ENCODE measurements at places on chromosomes 12 and 14. TPM values are rescaled to one million over a fixed set of nuclear protein-coding genes. Genes with fewer than 3 reads are reported as not detected.
A peak's percentile ranks its signal among the peaks of the same experiment; 100 is the strongest.

The SLC25A47 gene
- total RNA-seq: not detected

DNA sequence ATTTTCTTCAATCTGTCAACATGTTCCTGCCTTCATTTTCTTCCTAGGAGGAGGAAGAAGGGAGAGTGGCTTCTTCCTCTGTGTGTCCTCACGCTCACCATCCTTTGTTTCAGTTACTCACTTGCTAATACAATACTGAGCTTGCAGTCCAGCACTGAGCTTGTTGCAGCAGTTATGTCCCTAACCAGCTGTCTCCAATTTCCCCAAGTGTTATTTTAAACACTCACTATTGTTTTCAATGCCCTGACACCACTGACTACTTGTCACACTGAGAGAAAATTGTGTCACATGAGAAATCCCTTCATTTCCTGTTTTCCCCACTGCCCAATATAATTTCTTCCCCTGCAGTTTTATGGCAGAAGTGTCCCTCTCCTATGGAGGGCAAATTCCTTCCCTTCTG, 53.4 kb downstream of the HSD17B6 start:
- H3K4me3 ChIP-seq: no peak overlapping the region
- H3K27me3 ChIP-seq: peaks cover 9% of the 10 kb centered on the region
- H3K4me1 ChIP-seq: no peaks in the 10 kb centered on the region
- H3K36me3 ChIP-seq: no peaks in the 10 kb centered on the region
- no peak overlapping the region for H3K27ac ChIP-seq

GRCh38 chr12:90067791-90068190, 359.2 kb upstream of the ATP2B1 start:
- no peak overlapping the region for H3K4me3 ChIP-seq
- DNase-seq: no peak
- H3K27me3 ChIP-seq: peaks cover 4% of the 10 kb centered on the region
- peaks cover 4% of the 10 kb centered on the region for H3K4me1 ChIP-seq

GRCh38 chr14:104394409-104394851, 185.1 kb upstream of the C14orf180 start:
- peak; percentile 33 for DNase-seq
- H3K4me3 ChIP-seq: no peak overlapping the region
- peaks cover 36% of the 10 kb centered on the region for H3K4me1 ChIP-seq
- peak overlapping the region; percentile 83 for H3K27ac ChIP-seq
- peaks cover 6% of the 10 kb centered on the region for H3K36me3 ChIP-seq

The SELPLG gene
- total RNA-seq: 184 TPM

All from activated CD8-positive, alpha-beta memory T cell treated with anti-CD3 and anti-CD28 coated beads, Interleukin-2, amount 10 ng/mL, durations not matched to agents 7 days and 5 days (primary cell).